Stimulated activated CD8-positive, alpha-beta memory T cell treated with anti-CD3 and anti-CD28 coated beads, Interleukin-15, amount 100 ng/mL, for 48 hours (primary cell): ENCODE measurements at places on chromosomes 3 and 15.

DNA sequence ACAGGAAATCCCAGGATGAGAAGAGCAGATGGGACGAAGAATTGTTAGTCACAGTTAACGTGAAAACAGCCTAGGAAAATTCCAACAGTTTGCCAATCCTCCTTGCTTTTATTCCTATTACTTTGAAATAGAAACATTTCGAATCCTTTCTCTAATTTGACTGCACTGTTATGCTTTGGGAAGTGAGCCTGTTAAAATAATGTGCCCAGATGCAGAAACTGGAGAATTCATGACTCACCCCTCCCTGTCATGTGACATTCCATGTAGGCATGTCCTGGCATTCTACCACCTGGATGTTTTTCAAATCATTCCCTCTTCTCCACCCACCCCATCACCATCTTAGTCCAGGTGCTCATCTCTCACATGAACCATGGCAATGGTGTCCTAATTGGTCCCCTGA is 107.3 kb downstream of the MINAR1 start:
- DNase-seq = no peak

- no peak for DNase-seq
Observed at GRCh38 chr3:48945891-48946549, 27.4 kb downstream of the ARIH2 start.

- no peak for DNase-seq
Observed at GRCh38 chr15:76168237-76168984, 108.6 kb downstream of the TMEM266 start.

DNA sequence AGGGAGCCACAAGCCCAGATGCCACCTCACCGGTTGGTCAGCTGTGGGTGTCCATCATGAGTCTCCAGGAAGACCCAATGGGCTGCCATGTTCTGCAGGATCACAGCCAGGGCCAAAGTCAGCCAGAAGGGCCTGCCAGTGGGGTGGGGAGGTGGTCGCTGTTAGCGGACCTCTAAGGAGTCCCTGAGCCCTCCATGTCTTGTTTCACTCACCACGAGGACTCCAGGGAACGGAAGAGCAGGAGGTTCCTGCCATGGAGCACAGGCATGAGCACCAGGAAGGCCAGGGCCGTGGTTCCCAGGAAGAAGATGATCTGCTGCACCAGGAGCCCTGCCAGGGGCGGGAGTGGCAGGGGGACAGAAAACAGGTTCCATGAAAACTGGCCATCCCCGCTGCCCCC is 8.6 kb downstream of the ISLR start:
- no peak for DNase-seq

DNA sequence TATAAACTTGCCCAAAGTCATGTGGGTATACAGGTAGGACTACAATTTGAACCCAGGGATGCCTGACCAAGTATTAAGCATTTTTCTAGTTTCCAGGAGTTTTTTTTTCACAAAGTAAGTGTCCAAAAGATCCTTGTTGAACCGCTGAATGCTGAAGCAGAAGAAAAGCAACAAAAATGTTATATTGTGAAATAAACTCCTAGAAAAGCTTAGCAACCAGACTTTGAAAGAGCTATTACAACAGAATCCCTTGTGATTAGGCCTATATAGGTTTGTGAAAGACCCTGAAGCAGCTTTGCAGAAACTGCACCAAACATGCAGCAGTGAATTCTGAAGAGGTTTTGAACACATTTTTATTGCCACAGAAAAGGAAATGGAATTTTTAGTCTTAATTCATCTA is 236.8 kb downstream of the TUSC7 start:
- DNase-seq = no peak

GRCh38 chr15:93203036-93203435 is 114.0 kb upstream of the RGMA start:
- DNase-seq = no peak

- peak; percentile 23 for DNase-seq
Observed at GRCh38 chr3:4421121-4421520, 45.9 kb downstream of the SUMF1 start.

GRCh38 chr15:75644376-75644775 is 3.3 kb upstream of the SNX33 start:
- DNase-seq = no peak

DNA sequence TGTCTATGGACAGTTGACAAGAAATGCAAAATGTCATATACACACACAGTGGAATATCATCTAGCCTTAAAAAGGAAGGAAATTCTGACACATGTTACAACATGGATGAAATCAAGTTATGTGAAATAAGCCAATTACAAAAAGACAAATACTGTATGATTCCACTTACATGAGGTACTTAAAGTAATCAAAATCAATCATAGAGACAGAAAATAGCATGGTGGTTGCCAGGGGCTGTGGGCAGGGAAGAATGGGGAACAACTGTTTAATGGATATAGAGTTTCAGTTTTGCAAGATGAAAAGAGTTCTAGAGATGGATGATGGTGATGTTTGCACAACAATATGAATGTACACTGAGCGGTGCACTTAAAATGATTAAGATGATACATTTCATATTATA is 613.8 kb upstream of the ZNF385D start:
- DNase-seq = no peak

DNA sequence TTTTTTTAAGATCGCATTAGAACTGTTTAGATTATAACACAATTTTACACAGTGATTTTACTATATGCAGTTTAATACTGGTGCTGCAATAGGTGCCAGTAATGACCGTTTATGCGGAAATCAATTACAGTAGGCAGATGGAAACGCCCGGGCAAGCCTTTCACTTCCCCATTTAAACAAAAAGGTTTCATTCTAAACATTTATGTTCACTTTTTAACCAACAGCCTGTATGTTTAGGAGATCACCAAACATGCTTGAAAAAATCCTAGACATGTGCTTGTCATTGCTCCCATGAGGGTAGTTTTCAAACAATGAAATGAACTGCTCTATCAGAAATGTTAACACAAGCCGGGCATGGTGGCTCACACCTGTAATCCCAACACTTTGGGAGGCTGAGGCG is 2.7 kb downstream of the BNIP2 start:
- no peak for DNase-seq

GRCh38 chr3:126052196-126053058 is 31.5 kb downstream of the SLC41A3 start:
- no peak for DNase-seq

DNA sequence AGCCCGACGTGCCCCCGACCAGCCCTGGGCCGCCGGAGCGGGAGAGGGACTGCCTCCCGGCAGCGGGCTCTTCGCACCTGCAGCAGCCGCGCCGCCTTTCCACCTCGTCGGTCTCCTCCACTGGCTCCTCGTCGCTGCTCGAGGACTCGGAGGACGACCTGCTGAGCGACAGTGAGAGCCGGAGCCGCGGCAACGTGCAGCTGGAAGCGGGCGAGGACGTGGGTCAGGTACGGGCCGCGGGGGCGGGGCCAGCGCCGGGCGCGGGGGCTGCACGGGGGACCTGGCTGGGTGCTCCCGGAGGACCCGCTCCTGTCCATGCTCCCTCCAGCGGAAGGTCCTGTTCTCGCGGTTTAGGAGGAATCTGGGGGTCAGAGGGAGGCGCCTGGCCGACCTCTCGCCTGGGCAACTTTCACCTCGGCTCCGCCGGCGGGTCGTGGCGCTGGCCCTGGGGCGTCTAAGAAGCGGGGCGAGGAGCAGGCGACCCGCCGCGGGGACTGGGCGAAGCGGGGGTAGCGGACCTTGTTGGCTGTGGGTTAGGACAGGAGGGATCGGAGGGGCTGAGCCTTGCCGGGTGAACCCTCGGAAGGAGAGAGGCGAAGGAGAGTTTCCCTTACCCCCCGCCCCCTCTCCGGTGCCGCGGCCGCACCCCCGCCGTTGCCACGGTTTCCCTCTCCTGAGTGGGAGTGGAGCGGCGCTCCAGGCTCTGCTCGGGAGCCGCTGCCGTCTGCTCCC is 682 bp downstream of the ITPKA start:
- DNase-seq = no peak
